ENCODE measurements at places on chromosomes 3 and 15.
A peak's percentile ranks its signal among the peaks of the same experiment; 100 is the strongest.

GRCh38 chr3:109338322-109338721 is 976 bp upstream of the DPPA4 start:
- no peak for DNase-seq

GRCh38 chr3:191119415-191120295 is 79.4 kb upstream of the OSTN start:
- no peak for DNase-seq

GRCh38 chr3:27533718-27534573 is 49.8 kb upstream of the SLC4A7 start:
- DNase-seq, result peak; percentile 7

DNA sequence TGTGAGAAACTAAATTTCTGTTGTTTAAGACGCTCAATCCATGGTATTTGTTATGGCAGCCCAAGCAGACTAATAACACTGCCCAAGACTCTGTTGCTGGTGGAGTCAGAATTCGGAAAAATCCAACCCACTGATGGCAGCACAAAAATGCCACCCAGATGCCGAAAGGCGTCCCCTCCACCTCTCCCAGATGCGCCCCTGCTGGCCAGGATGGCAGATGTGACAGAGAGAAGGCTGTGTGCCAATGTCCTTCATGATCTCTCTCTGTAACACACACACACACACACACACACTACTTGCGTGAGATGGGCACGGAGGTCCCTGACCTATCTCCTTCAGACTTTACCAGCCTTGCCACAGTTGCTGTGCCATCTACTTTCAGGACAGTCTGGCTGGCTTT is 10.9 kb upstream of the LYSMD4 start:
- no peak for DNase-seq

- no peak for DNase-seq
Measured at GRCh38 chr3:168968609-168969008, 694.9 kb downstream of the MECOM start.

DNA sequence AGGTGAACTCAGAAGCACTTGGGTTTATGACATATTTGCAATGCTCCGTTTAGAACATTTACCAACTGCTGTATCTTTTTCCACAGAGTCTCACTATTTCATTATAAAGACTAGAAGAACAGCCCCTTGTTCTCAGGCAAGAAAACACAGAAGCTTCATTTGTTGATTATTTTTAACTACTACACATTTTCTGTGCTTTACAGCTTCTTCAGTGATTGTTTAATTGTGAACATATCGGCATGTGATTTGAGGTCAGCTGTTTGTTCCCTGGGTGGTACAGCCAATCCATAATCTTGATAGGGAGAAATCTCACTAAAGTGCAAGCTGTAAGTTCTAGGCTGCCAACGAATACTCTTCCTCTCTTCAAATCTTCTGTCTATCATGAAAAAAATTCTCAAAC is 31.0 kb upstream of the DLG1 start:
- DNase-seq, result no peak

GRCh38 chr3:12430086-12430485 is 54.2 kb upstream of the TSEN2 start:
- no peak for DNase-seq

- DNase-seq, result no peak
Measured at GRCh38 chr3:43913036-43913948, 222.6 kb downstream of the ABHD5 start.

DNA sequence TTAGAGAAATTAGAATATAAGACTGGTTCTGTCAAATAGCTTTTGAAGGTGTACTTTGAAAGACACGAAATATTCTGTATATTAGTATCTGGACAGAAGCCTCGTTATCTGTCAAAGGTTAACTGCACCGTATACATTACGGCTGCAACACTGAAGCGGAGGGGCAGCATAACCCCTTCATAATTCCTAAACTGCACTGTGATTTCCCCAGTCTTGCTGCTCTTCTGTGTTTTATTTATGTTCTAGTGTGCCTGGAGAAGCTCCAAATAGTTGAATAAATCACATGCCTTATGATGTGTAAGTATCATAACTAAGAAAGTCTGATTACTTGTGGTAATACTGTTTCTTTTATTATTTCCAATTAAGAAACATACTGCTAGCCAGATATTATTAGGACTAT is 285.7 kb upstream of the ROBO2 start:
- no peak for DNase-seq

- DNase-seq, result no peak
Measured at GRCh38 chr3:20043825-20044224, 3.6 kb downstream of the KAT2B start.

- no peak for DNase-seq
Measured at GRCh38 chr3:152853196-152853595, 18.3 kb downstream of the P2RY1 start.

DNA sequence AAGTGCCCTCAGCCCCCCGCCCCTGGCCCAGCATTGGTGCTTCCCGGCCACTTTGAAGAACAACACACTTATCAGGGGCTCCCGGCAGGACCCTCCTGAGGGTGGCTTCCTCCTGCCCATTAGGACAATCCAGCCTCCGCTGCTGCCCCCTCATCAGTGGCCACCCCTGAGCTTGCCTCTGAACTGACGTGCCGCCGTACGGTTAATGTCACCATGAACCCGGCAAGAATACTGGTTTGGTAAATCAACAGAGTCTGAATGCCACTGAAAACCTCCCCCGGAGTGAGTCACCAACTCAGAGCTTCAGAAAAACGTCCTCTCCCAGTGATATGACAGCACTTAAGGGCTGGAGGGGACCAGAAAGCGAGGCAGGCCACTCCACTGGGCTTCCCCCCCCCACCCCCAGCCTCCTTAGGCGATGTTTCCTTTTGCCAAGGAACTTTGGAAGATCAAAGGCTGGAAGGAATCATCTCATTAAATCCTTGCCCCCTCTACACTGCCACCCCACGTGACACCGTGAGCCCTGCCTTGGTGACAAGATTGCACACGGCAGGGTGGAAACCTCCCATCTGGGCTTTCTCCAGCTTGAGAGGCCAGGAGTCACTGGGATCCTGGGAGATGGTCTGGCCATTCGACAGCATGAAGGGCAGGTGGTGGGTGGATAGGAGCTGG is 142.1 kb downstream of the NUP210 start:
- no peak for DNase-seq

DNA sequence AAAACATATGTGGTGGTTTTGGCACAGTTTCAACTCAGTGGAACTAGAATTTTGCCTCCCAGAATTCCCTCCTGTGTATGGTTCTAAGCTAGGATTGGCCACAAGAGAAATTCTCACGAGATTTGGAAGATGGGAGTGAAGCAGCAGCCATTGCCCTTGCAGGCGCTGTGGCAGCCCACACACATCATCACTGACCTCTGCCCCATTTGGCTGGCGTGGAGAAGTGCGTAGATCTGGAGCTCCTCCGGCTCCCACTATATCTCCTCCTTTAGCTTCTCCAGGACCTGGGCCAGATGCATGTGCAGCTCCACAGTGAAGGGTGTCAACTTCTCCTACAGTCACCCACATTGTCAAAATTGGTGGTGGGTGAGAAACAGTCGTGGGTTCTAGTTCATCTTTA is 199.6 kb downstream of the EFHB start:
- DNase-seq, result no peak

- no peak for DNase-seq
Measured at GRCh38 chr3:41674449-41674848, 287.5 kb downstream of the ULK4 start.

GRCh38 chr3:188568736-188569135 is 414.8 kb downstream of the LPP start:
- no peak for DNase-seq
